ENCODE measurements at places on chromosomes 2 and 18. TPM values are rescaled to one million over a fixed set of nuclear protein-coding genes. Genes with fewer than 3 reads are reported as not detected.

Gene GPR45
- not detected for total RNA-seq

Gene MAIP1
- 19.3 TPM for total RNA-seq

Gene RAB27B
- total RNA-seq, result under 0.01 TPM

Gene AQP4
- not detected for total RNA-seq

Gene NAT8
- not detected for total RNA-seq

Gene RIF1
- total RNA-seq, result 26.8 TPM

Gene DSC2
- total RNA-seq, result 0.09 TPM

Gene C2orf72
- 7.6 TPM for total RNA-seq

Gene FSIP2
- under 0.01 TPM for total RNA-seq

Gene DRC1
- total RNA-seq, result not detected

Gene GPC1
- total RNA-seq, result 11.4 TPM

Gene CNOT11
- 17.4 TPM for total RNA-seq

Gene SPC25
- total RNA-seq, result 1.4 TPM

Gene ARHGAP15
- not detected for total RNA-seq

Gene C1QL2
- not detected for total RNA-seq

Gene GPR155
- 1.1 TPM for total RNA-seq

Gene FHOD3
- 0.33 TPM for total RNA-seq

Data from dermis lymphatic vessel endothelial cell (primary cell).